ENCODE measurements at places on chromosomes 1 and 21. TPM values are rescaled to one million over a fixed set of nuclear protein-coding genes. Genes with fewer than 3 reads are reported as not detected.
A peak's percentile ranks its signal among the peaks of the same experiment; 100 is the strongest.

The WDR3 gene
- total RNA-seq = 45.0 TPM

The SLC37A1 gene
- total RNA-seq = 18.2 TPM

The ELF3 gene
- 0.30 TPM for total RNA-seq

DNA sequence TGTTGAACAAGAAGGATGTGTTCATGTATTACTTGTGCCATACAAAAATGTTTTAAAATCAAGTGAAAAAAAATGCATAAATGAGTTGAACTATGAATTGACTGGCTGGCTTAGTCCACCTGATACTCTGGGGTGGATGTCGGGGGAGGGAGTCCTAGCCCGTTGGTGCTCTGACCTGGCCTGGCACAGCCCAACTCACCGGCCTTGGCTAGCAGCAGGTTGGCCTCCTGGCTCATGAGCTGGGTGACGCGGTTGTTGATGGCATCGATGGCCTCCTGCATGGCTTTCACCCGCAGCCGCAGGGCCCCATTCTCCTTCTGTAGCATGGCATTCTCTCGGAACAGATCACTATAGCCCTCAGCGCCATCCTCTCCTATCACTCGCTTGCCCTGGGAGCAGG lies 21.6 kb downstream of the KIF21B start:
- DNase-seq = no peak
- peaks cover 58% of the 10 kb centered on the region for H3K36me3 ChIP-seq
- peaks cover 23% of the 10 kb centered on the region for H3K4me1 ChIP-seq

DNA sequence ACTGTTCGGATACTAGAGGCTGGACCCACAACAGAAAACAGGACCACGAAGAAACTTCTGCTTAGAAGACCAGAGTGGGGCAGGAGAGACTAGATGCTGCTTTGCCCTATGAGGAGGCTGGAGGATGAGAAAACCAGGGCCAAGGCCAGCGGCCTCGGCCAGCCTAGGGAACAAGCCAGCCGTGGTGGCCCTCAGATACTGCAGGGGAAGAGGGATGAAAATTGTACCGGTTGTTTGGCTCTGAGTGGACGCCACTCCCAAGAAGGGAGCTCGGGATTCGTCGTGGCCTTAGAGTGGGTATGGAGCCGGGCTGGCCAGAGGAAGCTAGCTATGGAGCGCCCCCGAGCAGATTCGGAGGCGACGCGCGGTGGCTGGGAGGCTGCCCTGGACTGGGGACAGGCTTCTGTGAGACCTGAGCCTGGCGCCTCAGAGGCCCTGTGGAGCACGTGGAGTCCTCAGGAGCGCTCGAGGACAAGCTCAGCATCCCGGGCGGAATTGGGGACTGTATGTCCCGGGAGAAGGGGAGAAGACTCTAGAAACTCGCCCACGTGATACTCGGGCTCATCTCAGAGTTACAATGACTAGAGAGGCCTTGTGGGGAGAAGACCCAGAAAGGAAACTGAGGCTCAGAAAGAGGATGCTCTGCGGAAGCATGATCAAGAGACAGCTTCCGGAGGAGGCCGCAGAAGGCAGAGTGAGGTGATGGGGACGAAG lies 2.8 kb downstream of the PRRX1 start:
- H3K36me3 ChIP-seq = no peaks in the 10 kb centered on the region
- H3K4me3 ChIP-seq = peak overlapping the region; percentile 9
- peaks cover 81% of the 10 kb centered on the region for H3K27me3 ChIP-seq
- no peak for DNase-seq
- no peak overlapping the region for H3K27ac ChIP-seq
- peaks cover 30% of the 10 kb centered on the region for H3K4me1 ChIP-seq

- no peak for DNase-seq
- peaks cover 2% of the 10 kb centered on the region for H3K4me1 ChIP-seq
- no peak overlapping the region for H3K27ac ChIP-seq
- no peak overlapping the region for H3K4me3 ChIP-seq
- no peaks in the 10 kb centered on the region for H3K36me3 ChIP-seq
Measured at GRCh38 chr1:89971600-89971999, 23.3 kb upstream of the ZNF326 start.

GRCh38 chr1:154443274-154444013 lies 38.3 kb downstream of the IL6R start:
- no peak for DNase-seq
- no peaks in the 10 kb centered on the region for H3K27me3 ChIP-seq
- no peak overlapping the region for H3K27ac ChIP-seq
- H3K36me3 ChIP-seq = peaks cover 28% of the 10 kb centered on the region

- H3K27me3 ChIP-seq = no peaks in the 10 kb centered on the region
- no peak for DNase-seq
- H3K4me3 ChIP-seq = no peak overlapping the region
- no peaks in the 10 kb centered on the region for H3K36me3 ChIP-seq
- H3K4me1 ChIP-seq = no peaks in the 10 kb centered on the region
Measured at GRCh38 chr1:115462566-115463076, 124.6 kb upstream of the NGF start.

Data from activated CD4-positive, alpha-beta T cell treated with anti-CD3 and anti-CD28 coated beads for 36 hours (primary cell).